ENCODE measurements at places on chromosomes 2 and 18.

DNA sequence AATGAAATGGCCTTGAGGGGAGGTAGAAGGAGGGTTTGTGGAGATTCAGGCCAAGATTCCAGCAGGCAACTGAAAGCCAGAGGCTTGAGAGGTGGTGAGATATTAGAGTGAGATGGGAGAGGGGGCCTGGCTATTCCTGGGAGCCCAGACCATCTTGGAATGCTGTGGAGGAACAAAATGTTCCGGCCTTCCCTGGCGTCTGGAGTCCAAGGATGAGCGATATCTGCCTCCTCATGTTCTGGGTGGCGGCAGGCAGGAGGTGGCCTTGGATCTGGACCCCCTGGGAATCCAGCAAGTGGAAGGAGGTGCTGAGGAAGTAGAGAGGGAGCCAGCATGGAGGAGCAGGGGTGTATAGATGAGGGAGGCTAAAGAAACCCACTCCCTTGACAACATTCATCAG lies 335.9 kb downstream of the CYP26B1 start:
- no peak for DNase-seq

DNA sequence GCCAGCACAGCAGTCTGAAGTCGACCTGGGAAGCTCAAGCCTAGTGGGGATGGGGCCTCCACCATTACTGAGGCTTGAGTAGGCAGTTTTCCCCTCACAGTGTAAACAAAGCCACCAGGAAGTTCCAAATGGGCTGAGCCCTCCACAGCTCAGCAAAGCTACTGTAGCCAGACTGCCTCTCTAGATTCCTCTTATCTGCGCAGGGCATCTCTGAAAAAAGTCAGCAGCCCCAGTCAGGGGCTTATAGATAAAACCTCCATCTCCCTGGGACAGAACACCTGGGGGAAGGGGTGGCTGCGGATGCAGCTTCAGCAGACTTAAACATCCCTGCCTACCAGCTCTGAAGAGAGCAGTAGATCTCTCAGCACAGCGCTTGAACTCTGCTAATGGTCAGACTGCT lies 218.4 kb upstream of the VRK2 start:
- no peak for DNase-seq

GRCh38 chr2:118968042-118968441 lies 26.0 kb downstream of the MARCO start:
- no peak for DNase-seq

- DNase-seq: peak; percentile 5
Measured at GRCh38 chr2:215652388-215652787, 216.5 kb upstream of the FN1 start.

- no peak for DNase-seq
Measured at GRCh38 chr2:227296671-227297405, 28.2 kb upstream of the MFF start.
